ENCODE measurements at places on chromosomes 6 and 20.

GRCh38 chr6:90227213-90227612 lies 69.4 kb downstream of the BACH2 start:
- DNase-seq, result no peak

DNA sequence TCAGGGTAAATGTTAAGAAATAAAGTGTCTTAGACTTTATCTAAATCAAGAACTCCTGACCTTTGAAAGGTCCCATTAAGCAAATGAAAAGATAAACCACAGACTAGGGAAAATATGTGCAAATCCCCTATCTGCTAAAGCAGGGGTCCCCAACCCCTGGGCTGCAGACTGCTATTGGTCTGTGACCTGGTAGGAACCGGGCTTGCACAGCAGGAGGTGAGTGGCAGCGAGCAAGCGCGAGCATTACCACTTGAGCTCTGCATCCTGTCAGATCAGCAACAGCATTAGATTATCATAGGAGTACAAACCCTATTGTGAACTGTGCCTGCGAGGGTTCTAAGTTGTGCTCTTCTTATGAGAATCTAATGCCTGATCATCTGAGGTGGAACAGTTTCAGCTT lies 42.4 kb downstream of the LCA5 start:
- DNase-seq, result no peak

DNA sequence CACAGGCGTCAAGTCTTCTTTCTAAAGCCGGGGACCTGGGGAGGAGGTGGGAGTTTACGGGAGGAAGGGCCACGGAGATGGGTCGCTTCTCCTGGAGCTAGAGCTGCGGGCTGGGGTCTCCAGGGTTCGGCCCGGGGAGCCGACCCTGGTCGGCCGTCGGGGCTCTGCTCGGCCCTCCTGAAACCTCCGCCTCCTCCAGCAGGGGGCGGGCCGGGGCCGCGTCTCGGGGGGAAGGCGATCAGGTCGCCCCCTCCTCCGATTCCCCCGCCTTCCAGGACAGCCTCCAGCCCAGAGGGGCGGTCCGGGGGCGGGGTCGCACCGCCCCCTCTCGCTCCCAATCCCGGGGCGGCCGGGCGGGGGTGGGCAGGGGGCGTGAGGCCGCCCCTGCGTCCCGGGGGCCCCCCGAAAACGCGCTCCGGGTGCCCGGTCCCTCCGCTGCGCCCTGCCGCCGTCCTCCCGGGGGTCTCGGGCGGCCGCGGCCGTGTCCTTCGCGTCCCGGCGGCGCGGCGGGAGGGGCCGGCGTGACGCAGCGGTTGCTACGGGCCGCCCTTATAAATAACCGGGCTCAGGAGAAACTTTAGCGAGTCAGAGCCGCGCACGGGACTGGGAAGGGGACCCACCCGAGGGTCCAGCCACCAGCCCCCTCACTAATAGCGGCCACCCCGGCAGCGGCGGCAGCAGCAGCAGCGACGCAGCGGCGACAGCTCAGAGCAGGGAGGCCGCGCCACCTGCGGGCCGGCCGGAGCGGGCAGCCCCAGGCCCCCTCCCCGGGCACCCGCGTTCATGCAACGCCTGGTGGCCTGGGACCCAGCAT lies at the start of gene CEBPB:
Gene CEBPB (plus strand): TSS at position 580 of the 814 bp plus-strand sequence. CDS start 204 bp downstream, at position 784.
- DNase-seq, result peak; percentile 39

DNA sequence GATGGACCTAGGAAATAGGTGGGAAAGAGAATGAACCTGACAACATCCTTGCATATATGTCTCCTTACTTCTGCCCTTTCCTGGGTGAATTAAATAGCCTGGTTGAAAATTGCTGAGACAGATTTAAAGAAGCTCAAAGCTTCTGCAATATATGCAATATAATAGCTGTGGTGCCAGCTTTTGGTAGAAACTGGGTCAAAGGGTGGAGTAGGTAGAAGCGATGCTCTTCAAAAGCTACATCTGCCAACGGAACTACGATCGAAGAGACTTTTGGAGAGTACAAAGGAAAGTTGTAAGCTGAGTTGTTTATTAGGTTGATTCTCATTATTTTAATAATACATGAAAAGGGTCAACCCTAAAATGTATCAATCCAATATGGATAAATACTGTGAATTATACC lies 22.8 kb upstream of the TTK start:
- no peak for DNase-seq

DNA sequence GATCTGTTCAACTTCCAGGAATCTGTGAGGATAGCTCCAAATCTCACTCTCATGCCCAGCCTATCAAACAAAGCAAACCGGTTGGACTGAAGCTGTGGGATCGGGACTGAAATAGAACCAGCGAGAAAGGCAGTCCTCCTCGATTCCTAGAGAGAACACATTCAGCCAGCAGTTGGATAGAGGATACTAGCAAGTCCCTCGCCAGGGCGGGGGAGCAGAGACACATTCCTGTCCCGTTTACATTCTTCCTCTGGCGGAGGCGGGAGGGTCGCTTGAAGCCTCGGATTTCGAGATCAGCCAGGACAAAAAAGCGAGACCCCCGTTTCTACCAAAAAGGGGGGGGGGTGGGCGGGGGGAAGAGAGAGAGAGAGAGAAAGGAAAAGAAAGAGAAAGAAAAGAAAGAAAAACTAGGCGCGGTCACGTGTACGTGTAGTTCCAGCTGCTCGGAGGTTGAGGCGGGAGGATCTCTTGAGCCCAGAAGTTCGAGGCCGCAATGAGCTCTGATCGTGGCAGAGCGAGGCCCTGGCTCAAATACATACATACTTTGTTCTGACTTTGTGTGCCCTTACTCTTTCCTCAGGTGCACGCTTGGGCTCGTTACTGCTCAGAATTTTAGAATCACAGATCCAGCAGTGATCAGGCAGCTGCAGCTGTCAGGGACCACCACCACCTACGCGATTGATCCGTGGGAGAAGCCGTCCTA lies 19.5 kb downstream of the ZNF311 start:
- DNase-seq, result peak; percentile 74

DNA sequence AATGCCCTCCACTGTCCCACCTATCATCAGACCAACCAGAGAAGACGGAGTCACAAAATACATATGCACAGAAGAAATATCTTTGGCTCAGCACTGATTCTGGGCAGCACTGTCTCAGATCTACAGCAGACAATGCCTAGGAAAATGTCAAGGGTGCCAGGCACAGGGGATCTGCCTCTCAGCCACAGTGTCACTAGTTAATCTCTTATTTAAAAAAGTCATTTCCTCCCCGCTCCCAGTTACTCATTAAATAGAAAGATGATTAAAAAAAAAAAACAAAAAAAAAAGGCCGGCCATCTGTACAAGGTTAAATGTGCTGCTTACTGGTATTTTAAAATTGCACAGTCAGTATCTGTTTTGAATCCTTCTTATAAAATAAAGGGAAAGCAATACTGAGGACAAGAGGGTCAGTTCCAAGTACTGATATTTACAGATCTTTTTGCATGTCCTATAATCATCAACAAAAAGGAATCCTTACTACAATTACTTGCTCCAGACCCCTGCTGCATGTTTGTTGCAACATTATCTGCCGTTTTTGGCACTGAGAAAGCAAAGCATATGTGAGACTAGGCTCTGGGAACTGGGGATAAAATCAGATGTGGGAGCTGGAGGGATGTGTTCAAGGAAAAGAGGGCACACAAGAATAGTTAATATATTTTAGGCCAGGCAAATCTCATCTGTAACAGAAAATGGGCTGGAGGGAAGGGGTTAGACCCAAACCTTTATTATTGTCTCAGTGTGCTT lies 299.3 kb downstream of the KIF16B start:
- no peak for DNase-seq

GRCh38 chr6:109693111-109693510 lies 2.0 kb downstream of the FIG4 start:
- no peak for DNase-seq

GRCh38 chr6:166691199-166691598 lies 64.1 kb upstream of the RPS6KA2 start:
- DNase-seq, result no peak

GRCh38 chr20:32823078-32823477 lies 3.3 kb downstream of the MAPRE1 start:
- no peak for DNase-seq

GRCh38 chr6:168703990-168704389 lies 263.0 kb downstream of the SMOC2 start:
- DNase-seq, result no peak

- DNase-seq, result no peak
These were observed 97.7 kb upstream of the VGLL2 start for GRCh38 chr6:117167520-117168271.

GRCh38 chr20:56588996-56589395 lies 40.1 kb upstream of the TFAP2C start:
- no peak for DNase-seq

DNA sequence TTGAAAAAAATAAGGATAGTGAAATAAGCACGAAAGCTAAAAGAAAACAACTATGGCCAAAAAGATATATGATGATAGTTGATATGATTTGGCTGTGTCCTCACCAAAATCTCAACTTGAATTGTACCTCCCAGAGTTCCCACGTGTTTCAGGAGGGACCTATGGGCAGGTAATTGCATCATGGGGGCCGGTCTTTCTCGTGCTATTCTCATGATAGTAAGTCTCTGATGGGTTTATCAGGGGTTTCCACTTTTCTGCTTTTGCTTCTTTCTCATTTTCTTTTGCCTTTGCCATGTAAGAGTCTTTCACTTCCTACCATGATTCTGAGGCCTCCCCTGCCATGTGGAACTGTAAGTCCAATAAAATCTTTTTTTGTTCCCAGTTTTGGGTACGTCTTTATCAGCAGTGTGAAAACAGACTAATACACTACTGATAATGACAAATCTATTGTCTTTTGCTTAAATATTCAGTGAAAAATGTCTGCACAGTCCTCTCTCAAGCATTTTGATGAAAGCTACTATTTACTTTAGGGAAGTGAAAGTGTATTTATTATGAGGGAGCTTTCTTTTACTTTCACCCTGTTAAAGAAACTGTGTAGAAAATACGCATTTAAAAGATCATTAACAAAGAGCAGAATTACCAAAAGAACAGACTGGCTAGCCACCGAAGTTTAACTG lies 389.1 kb downstream of the HTR1B start:
- no peak for DNase-seq

GRCh38 chr6:139648430-139649000 lies 274.1 kb upstream of the CITED2 start:
- no peak for DNase-seq

DNA sequence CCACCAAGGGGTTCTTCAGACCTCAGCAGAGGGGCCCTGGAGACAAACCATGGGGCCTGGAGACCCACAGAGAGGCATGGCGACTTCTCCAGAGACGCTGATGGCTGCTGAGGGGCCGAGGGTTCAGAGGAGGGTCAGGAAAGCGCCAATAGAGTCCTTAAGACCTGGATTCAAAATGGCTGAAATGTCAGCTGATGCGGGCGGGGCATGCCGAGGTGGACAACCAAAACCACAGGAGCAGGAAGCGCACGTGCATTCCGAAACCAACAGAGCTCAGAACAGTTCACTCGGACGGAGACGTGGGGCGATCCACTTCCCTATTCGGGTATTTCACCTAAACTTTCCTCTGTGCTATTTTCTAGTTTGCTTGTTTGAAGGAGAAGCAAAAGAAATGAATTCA lies 99.9 kb upstream of the RIN2 start:
- no peak for DNase-seq

- DNase-seq, result no peak
These were observed 1.4 kb downstream of the BACH2 start for GRCh38 chr6:90294989-90295853.

GRCh38 chr6:119283214-119283613 lies 66.3 kb downstream of the MAN1A1 start:
- DNase-seq, result no peak

GRCh38 chr6:423799-424345 lies 32.3 kb downstream of the IRF4 start:
- DNase-seq, result no peak

DNA sequence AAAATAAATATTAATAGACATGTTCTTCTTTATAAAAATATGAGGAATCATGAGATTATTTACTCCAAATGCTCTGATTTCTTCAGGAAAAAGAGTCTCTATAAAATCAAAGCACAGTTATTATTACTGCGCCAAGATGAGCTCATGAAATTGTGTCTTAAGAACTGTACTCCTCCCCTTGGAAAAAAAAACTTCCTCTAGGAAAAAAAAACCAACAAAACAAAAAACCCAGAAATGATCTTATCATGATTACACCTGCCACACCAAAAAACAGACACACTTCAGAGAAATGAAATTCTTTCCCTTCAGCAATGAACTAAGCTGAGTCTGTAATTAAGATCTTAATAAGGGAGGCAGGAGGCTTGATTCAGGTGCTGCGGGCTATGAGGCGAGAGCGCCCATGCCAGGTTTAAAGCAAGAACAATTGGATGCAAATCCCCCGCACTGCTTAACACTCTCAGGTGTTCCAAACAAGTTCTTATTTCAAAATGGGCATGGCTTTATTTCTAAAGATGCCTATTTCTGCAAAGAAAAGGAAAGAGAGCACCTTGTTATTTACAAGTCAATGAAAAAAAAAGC lies 9.1 kb downstream of the NEDD9 start:
- no peak for DNase-seq

DNA sequence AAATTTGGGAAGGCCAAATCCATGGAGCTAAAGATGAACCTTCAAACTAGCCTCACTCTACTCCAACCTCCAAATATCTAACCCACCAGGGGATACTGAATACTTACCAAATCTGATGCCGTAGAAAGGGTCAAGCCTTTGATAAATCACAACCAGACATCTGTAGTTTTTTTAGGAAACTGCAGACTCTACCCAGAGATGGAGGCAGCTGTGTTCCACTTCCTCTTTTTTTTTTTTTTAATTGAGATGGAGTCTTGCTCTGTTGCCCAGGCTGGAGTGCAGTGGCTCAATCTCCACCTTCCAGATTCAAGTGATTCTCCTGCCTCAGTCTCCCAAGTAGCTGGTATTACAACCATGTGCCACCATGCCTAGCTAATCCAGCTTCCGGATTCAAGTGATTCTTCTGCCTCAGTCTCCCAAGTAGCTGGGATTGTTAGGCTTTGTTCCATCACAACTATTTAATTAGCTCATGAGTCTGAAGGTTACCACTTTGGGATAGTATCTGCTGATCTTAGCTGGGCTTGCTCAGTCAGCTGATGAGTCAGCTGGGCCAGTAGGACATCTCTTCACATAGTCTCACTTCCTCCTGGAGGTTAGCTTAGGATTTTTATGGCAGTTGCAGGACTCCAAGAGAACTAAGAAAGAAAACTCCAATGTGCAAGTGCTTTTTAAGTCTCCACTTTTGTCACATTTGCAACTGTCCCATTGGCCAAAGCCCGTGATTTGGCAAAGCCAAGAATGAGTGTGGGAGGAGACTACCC lies 13.3 kb downstream of the FRK start:
- DNase-seq, result no peak

Measured in NCI-H187 (cell line).